ENCODE measurements at places on chromosomes 2 and 18.

- DNase-seq = no peak
These were observed 140.8 kb downstream of the PTGR3 start for GRCh38 chr18:75067996-75068645.

DNA sequence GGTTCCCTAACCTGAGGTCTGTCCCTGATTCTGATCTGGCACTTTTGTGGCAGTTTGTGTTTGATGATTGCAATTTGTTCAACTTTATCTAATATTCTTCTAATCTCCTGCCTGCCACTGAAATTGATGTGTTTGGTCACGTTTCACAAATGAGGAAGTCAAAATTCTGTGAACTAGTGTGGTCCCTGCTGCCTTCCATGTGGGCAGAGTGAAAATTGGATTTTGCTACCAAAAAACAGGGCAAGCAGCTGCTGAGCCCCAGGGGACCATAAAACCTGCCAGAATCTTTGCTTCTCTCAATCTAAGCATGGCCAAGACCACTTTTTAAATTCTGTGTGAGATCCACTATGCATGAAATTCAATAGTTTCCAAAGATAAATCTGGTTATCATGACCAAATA is 195.5 kb upstream of the CYRIA start:
- DNase-seq = peak; percentile 9

DNA sequence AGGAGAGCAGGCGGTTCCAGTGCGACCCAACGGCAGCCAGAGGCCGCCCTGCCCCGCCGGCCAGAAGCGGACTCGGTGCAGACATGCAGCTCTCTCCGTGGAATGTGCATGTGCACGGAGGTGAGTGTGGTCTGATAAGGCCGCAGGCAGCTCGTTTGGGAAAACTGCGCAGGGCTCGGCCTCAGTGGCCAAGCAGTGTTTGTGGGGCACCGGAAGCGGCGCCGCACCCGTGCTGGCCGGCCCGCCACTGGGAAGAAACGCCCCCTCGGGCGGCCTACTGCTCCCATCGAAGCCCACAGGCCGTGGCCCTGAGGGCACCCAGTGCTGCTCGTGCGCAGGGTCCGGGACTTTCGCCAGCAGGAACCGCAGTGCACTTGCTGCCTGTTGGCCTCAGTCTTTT is 25.2 kb downstream of the PRELID3A start:
- DNase-seq = no peak

GRCh38 chr2:203799908-203800307 is 67.7 kb upstream of the CTLA4 start:
- DNase-seq = no peak

DNA sequence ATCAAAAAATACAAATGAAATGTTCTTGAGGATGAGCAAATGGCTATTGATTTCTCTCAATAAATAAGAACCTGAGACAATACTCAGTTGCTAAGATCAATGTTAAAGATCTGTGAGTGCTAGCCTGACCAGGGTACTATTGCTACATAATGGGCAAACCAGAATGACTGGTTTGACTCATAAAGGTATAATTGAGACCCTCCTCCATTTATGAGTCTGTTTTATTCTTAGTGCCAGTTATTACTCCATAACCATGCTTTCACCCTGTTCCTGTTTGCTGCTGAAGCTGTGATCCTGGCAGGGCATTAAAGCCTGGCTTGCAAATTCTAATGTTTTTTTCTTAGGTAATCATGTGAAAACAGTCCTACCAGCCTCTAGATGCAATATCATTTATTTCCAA is 56.6 kb upstream of the PPM1B start:
- no peak for DNase-seq

DNA sequence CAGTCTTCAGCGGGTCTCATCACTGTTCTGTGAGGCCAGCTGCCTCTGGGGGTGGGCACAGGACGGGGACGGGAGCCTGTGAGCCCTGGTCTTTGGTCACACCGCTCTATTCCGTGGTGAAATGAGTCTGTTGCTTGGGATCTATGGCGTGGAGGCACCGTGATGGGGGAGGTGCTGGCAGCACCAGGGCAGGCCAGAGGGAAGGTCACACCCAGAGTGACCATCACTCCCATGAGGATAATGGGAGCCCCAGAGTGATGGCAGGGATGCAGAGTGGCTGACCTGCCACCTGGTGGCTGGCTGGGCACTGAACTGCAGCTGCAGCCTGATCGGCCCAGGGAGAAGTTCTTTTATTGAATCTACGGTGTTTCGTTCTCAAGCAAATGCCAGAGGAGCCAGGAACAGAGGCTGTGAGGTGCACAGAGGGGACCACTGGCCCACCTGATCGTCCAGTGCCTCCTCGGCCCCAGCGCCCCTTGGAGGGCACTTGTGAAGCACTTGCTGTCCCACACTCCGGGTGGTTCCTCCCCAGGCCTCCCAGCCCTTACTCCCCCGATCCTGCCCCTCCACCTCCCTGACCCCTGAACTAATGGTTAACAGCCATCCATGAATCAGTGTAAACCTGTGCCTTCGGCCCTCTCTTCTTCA is 17.9 kb downstream of the KCNIP3 start:
- DNase-seq = peak; percentile 44

- no peak for DNase-seq
These were observed 1.6 kb downstream of the NMUR1 start for GRCh38 chr2:231528636-231529030.
